Stimulated activated memory B cell treated with anti-CD40 and anti-IgM and Interleukin-4, amounts not matched to agents 10 μg/mL and 1 μg/mL and 100 μg/mL, for 72 hours (primary cell): ENCODE measurements at places on chromosomes 11 and 22.
A peak's percentile ranks its signal among the peaks of the same experiment; 100 is the strongest.

DNA sequence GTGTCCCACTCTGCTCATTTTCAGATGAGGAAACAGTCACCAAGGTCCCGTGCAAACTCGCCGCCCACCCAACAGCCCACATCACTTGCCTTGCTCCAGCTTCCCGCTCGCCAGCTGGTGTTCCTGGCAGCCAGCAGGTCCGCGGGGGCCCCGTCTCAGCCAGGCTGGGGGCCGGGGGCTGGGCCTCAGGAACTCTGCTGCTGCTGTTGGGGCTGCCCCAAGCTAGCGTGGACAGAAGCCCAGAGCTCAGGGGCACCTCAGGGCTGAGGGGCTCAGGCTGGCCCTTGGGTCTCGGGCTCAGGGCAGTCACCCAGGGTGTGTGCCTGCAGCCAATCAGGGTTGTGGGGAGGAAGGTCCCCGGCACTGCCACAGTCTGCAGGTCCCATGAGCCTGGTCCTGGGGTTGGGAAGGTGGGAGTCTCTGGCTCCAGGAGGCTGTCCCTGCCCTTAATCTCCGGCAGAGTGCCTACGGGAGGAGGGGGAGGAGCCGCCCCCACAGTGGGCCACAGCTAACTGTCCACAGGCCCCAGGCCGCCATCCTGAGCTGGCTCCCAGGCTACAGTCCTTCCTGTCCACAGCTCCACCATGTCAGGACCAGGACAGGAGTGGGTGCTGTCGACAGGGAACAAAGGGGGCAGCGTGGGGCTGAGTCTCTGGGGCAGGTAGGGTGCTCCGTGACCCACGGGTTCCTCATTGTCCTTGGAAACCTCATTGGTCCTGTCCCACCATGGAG is 65.2 kb downstream of the ARFGAP3 start:
- H3K27me3 ChIP-seq: peaks cover 12% of the 10 kb centered on the region
- H3K36me3 ChIP-seq: peaks cover 25% of the 10 kb centered on the region
- no peak overlapping the region for H3K4me3 ChIP-seq
- H3K27ac ChIP-seq: no peak overlapping the region
- H3K4me1 ChIP-seq: no peaks in the 10 kb centered on the region
- ATAC-seq: no peak

GRCh38 chr22:33726294-33726734 is 194.0 kb downstream of the LARGE1 start:
- H3K4me3 ChIP-seq: no peak overlapping the region
- peaks cover 7% of the 10 kb centered on the region for H3K36me3 ChIP-seq
- H3K27ac ChIP-seq: no peak overlapping the region

DNA sequence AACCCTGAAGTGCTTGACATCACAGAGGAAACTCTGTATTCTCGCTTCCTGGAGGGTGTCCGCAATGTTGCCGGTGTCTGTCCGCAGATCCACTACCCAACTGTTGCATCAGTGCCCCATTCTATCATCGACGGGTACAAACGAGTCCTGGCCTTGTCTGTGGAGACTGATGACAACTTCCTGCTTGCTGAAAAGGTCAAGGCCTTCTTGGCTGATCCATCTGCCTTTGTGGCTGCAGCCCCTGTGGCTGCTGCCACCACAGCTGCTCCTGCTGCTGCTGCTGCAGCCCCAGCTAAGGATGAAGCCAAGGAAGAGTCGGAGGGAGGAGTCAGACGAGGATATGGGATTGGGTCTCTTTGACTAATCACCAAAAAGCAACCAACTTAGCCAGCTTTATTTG is 42.9 kb upstream of the DAGLA start:
- no peak overlapping the region for H3K4me3 ChIP-seq
- no peaks in the 10 kb centered on the region for H3K36me3 ChIP-seq
- H3K27ac ChIP-seq: no peak overlapping the region
- ATAC-seq: no peak
- H3K4me1 ChIP-seq: no peaks in the 10 kb centered on the region

DNA sequence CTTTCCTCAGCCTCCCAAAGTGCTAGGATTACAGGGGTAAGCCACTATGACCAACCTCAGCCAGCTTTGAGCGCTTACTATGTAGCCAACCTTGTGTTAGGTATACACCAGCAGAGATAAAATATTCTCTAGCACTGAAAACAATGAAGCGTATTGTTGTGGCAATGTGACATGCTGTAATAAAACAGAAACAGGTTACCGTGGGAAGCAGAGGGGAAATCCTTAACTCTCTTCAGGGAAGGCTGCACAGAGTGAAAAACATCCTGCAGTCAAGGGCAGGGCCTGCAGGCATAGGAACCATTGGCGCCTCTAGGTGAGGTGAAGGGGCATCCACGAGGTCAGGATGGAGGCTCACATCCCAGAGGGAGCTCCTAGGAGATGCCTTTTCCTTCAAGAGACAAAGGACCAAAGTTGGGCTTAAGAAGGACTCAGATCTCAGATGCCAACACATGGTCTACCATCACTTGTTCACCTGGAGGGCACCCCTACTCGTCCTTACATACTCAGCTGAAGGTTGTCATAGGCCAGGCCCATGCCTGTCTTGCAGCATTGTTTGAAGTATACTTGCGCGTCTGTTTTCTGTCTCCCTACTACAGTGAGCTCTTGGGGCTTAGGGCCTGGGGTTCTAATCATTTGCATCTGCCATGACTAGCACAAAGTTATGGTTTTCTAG is 8.0 kb downstream of the POLD4 start:
- ATAC-seq: peak; percentile 62
- peaks cover 59% of the 10 kb centered on the region for H3K4me1 ChIP-seq
- no peaks in the 10 kb centered on the region for H3K36me3 ChIP-seq
- no peak overlapping the region for H3K4me3 ChIP-seq
- peak overlapping the region; percentile 83 for H3K27ac ChIP-seq

GRCh38 chr11:11641581-11641980 is 19.8 kb upstream of the GALNT18 start:
- ATAC-seq: no peak
- H3K4me3 ChIP-seq: no peak overlapping the region
- H3K4me1 ChIP-seq: no peaks in the 10 kb centered on the region
- peaks cover 65% of the 10 kb centered on the region for H3K27me3 ChIP-seq
- H3K36me3 ChIP-seq: no peaks in the 10 kb centered on the region
- no peak overlapping the region for H3K27ac ChIP-seq

DNA sequence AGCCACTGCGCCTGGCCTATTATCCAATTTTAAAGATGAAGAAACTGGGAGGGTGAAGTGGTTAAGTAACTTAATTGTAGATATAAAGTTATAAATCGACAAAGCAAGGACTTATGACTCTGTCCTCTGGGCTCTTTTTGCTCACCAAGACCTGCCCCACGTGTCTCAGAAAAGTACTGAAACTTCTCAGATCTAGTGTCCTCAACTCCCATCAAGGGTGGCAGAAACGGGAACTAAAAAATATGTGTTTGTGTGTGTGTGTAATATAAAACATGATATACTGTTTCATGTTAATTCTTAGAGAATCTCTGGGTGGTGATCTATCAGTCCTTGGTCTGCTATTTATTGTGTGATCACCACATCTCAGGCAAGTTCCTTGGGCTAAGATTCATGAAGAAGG is 104.9 kb downstream of the GAB2 start:
- ATAC-seq: peak; percentile 82
- peaks cover 80% of the 10 kb centered on the region for H3K4me1 ChIP-seq
- H3K36me3 ChIP-seq: peaks cover 18% of the 10 kb centered on the region

- H3K4me3 ChIP-seq: no peak overlapping the region
- no peak overlapping the region for H3K27ac ChIP-seq
- H3K27me3 ChIP-seq: no peaks in the 10 kb centered on the region
- no peak for ATAC-seq
- peaks cover 45% of the 10 kb centered on the region for H3K36me3 ChIP-seq
- H3K4me1 ChIP-seq: peaks cover 6% of the 10 kb centered on the region
Measured at GRCh38 chr11:134261626-134262488, 8.5 kb downstream of the ACAD8 start.

GRCh38 chr11:126357969-126358762 is 2.7 kb downstream of the ST3GAL4 start:
- H3K4me3 ChIP-seq: no peak overlapping the region
- no peak for ATAC-seq
- H3K27me3 ChIP-seq: no peaks in the 10 kb centered on the region
- peaks cover 11% of the 10 kb centered on the region for H3K4me1 ChIP-seq

- H3K36me3 ChIP-seq: peaks cover 33% of the 10 kb centered on the region
- H3K27ac ChIP-seq: no peak overlapping the region
- ATAC-seq: no peak
- H3K27me3 ChIP-seq: no peaks in the 10 kb centered on the region
- peak overlapping the region; percentile 42 for H3K4me3 ChIP-seq
- H3K4me1 ChIP-seq: peaks cover 54% of the 10 kb centered on the region
Measured at GRCh38 chr11:62669420-62670161, 1.9 kb upstream of the UQCC3 start.

DNA sequence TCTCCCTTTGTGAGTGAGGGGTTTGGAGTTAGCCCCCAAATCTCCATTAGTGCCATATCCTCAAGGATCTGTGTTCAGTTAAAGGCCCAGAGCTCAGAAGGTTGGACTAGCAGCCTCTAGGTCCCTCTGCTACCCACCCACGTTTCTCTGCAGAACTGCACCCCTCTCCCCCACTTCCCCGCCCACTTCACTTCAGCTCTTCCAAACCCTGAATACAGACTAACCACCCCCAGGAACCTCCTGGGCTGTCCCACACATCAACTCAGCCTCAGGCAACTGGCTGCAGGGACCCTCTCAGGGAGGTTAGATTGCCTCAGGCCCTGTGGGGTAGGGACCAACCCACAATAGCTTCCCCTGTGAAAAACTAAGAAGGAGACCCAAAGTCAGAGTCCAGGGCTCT is 840 bp downstream of the VPREB3 start:
- no peaks in the 10 kb centered on the region for H3K36me3 ChIP-seq
- no peak for ATAC-seq
- no peaks in the 10 kb centered on the region for H3K27me3 ChIP-seq

DNA sequence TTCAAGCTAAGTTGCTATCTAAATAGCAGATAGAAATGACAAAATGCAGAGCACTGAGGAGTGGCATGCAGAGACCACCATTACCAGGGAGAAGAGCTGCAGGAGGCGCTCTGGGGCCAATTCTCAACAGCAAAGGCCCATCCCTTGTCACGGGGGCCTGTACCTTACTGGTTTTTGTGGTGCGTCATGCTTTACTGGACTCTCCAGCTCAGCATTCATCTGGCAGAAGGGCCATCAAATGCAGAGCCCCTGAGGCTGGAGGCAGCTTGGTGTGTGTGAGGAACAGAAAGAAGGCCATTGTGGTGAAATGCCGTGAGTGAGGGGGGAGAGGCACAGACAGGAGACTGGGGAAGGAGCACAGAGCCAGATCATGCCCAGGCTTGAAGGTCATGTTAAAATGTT is 56.5 kb upstream of the NAV2 start:
- H3K27me3 ChIP-seq: no peaks in the 10 kb centered on the region
- H3K27ac ChIP-seq: no peak overlapping the region

GRCh38 chr11:22555881-22556280 is 69.7 kb downstream of the FANCF start:
- no peaks in the 10 kb centered on the region for H3K4me1 ChIP-seq
- no peak overlapping the region for H3K4me3 ChIP-seq

GRCh38 chr22:36156515-36157419 is 3.8 kb downstream of the APOL3 start:
- peaks cover 79% of the 10 kb centered on the region for H3K4me1 ChIP-seq
- H3K27ac ChIP-seq: peak overlapping the region; percentile 99
- H3K27me3 ChIP-seq: no peaks in the 10 kb centered on the region
- ATAC-seq: peak; percentile 61

DNA sequence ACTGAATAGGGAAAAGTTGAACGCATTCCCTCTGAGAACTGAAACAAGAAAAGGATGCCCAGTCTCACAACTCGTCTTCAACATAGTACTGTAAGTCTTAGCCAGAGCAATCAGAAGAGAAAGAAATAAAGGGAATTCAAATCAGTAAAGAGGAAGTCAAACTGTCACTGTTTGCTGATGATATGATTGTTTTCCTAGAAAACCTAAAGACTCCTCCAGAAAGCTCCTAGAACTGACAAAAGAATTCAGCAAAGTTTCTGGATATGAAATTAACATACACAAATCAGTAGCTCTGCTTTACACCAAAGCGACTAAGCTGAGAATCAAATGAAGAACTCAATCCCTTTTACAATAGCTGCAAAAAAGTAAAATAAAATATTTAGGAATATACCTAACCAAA is 471.2 kb upstream of the CNTN5 start:
- H3K36me3 ChIP-seq: no peaks in the 10 kb centered on the region
- H3K4me3 ChIP-seq: no peak overlapping the region

- ATAC-seq: no peak
- no peaks in the 10 kb centered on the region for H3K36me3 ChIP-seq
- H3K27me3 ChIP-seq: no peaks in the 10 kb centered on the region
- H3K4me1 ChIP-seq: peaks cover 59% of the 10 kb centered on the region
Measured at GRCh38 chr11:3050386-3051195, 6.6 kb downstream of the CARS1 start.
